NT2/D1 (cell line): ENCODE measurements at places on chromosomes 3 and 15.

DNA sequence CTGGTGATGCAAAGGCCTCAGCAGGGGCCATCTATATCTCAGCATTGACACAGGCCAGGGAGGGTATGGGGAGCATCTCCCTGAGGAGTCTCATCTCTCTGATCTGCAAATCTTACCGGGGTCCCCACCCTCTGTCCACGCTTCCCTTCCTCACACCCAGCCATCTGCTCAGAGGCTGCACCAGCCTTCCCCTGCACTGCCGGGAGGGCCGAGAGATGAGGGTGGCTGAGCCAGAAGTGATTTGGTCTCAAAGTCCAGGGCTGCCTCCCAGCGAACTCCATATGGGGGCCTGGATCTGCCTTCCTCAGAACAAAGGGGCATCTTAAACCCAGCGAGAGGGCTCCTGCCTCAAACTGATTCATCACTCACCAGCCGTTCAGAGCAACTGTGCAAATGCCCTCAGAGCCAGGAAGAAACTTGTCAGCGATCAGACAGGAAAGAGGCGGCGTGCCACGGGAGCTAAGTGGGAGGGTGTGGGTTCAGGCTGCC, 4.6 kb downstream of the IGDCC3 start:
- no peak for DNase-seq

- no peak for DNase-seq
Measured at GRCh38 chr3:147890114-147890513, 480.9 kb downstream of the ZIC1 start.

DNA sequence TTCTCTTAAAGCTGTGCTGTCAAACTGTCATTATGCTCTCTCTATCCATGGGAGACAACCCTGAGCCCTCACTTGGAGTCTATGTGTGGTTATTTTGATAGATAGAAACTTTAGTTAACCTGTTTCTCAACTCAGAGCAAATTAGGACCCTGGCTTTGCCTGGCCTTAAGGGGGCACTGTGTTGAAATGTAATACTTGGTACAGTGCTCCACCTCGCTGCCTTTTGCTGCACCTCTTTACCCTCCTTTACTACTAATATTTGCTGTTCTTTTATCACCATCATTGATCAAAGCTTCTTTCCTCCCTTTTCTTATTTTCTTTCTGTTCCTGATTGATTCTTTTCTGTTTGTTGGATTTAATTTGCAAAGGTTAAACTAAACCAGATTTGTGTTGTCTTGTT, 34.3 kb downstream of the STT3B start:
- peak; percentile 9 for DNase-seq

DNA sequence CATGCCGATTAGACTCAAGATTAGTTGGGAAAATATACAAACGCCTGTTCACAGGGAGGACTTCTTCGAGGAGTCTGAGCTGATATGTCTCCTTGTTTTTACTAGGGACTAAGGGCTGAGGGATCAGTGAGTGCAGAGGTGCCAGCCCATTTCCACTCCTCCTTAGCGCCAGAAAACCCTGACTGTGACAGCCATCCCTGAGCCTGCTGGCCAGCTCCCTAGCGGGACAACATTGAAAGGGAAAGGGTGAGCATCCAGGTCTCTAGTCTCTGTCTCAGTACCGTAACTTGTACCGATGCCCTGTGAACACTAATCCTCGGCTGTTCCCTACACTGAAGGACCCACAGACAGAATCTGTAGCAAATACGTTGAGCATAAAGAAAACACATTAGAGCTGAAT, 243.4 kb downstream of the WNT5A start:
- no peak for DNase-seq

GRCh38 chr15:91113030-91113429, 13.0 kb downstream of the SV2B start:
- DNase-seq = no peak

- DNase-seq = no peak
Measured at GRCh38 chr15:89068325-89068784, 19.9 kb upstream of the ABHD2 start.

GRCh38 chr15:88932875-88933330, 19.7 kb upstream of the MFGE8 start:
- DNase-seq = no peak

- no peak for DNase-seq
Measured at GRCh38 chr3:162007722-162008121, 511.1 kb downstream of the OTOL1 start.

- DNase-seq = no peak
Measured at GRCh38 chr15:74234598-74234875, 1.6 kb upstream of the CCDC33 start.

GRCh38 chr3:50395070-50395860, 35.9 kb upstream of the TMEM115 start:
- DNase-seq = no peak

- DNase-seq = no peak
Measured at GRCh38 chr15:68888419-68888818, 41.9 kb upstream of the SPESP1 start.

DNA sequence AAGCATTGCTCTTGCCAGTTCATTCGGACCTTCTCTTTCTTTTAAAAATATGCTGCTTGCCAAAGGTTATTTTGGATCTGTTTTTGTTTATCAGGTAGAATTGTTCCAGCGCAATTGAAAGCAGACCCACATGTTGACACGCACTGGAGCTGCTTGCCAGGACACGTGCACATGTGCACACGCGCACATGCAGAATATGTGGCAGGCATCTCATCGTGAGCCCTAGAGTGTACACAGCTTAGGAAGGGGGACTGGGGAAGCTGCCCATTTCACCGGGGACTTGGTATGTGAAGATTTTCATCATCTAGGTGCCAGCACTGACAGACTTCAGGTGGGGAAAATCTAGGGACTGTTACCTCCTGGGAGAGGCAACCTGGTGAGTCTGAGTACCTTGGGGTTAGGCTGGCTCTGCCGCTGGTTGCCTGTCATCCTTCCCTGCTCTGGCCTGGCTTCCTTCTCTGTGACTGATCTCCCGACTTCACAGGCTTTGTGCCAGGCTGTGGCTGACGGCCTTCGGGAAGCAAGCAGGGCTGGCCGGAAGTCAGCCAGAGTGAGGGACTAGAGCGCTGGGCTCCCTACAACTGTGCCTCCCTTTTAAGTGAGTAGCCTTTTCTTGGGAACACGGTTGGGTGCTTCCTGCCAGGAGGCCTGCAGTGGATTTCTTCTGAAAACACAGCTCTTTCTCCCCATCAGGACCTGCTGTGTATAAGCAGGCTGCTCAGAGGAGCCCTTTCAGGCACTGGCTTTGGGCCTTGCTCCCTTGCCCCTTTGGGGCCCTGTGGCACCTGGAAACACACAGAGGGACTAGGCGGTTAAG, 129.3 kb downstream of the EEFSEC start:
- DNase-seq = no peak

DNA sequence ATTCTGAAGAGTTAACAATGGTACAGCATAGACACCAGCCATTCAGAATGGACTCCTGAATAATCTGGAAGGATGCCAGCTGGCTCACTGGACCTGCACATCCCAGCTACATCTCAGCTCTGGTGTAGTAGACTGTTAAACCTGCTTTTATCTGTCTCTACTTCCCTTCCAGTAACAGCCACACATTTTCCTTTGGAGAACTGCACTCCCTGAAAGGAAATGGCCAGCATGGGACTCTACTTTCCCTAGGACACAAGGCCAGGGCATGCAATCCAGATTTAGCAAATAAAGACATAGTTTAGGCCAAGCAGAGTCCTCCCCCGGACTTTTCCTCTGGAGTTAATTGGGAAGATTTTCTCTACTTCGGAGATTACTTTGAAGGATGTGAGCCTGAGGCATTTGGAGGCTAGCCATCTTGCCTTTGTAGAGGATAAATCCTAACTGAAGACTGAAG, 82.7 kb upstream of the TCF12 start:
- DNase-seq = no peak

- DNase-seq = peak; percentile 46
Measured at GRCh38 chr3:4633078-4634004, 140.2 kb downstream of the ITPR1 start.
